ENCODE measurements at places on chromosomes 6 and 20.

DNA sequence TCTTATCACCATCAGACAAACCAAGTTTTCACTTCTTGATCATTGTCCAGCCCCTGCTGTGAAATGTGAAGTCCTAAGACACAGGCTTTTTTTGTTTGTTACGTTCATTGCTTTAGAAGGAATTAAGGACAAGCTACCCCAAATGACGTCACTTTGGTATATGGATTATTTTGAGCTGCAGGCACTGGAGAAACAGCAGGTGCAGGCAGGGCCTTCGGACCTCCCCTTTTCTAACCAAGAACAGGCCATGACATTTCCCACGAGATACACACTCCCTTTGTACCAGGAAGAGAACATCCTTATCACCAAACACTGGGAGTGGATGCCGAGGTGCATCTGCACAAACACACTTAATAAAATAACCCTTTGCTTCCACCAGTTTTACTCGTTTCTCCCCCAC, 418.0 kb upstream of the SULF2 start:
- DNase-seq: no peak

GRCh38 chr20:49252556-49253350, 25.1 kb downstream of the ZNFX1 start:
- no peak for DNase-seq

- no peak for DNase-seq
These were observed 430.1 kb upstream of the SLC35B3 start for GRCh38 chr6:8865451-8865850.

DNA sequence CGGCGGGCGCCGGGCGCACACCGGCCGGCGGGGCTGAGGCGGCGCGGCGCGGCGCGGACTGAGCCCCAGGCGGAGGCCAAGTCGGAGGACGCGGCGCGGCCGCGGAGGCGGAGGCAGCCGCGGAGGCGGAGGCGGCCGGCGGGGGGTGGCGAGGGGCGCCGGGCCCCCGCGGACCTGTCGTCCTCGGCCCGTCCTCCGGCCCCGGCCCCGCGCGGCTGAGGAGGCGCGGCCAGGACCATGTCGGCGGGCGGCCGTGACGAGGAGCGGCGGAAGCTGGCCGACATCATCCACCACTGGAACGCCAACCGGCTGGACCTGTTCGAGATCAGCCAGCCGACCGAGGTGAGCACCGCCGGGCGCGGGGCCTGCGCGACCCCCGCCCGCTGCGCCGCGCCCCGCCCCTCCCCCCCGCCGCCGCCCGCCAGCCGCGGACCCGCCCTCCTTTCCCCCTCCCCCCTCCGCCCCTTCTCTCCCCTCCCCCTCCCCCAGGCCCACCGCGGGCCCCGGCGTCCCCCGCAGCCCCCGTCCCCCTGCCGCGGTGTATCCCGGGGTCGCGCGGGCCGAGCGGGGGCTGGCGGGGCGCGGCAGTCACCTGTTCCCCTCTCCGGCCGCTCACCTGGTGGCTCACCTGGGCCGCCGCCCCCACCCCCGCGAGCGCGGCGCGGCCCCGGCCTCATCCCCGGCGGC, at the start of gene AFDN:
AFDN (plus strand) TSS at position 16 of the 687 bp plus-strand sequence; CDS start at position 238, 222 bp downstream.
- DNase-seq: peak; percentile 59

Data from left hindlimb (tissue), 1 donor.